Stimulated activated CD8-positive, alpha-beta memory T cell treated with anti-CD3 and anti-CD28 coated beads, Interleukin-4, amount 100 ng/mL, for 1 hour (primary cell): ENCODE measurements at places on chromosomes 12 and 14.

- DNase-seq, result no peak
Observed at GRCh38 chr14:91377700-91378652, 39.6 kb downstream of the CCDC88C start.

DNA sequence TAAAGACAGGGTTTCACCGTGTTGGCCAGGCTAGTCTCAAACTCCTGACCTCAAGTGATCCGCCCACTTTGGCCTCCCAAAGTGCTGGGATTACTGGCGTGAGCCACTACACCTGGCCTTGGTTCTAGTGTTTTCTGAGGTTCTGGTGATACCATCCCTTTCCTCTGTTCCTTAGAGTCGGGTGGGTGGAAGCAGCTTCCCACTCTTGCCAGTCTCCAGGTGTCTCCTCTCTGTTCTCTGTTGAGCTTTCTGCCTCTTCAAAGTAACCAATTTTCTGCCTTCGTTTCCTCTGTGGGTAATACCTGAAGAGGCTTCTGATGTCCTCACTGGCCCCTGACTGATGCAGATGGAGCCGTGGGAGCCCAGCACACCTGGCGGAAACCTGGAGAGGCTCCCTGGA is 53.4 kb upstream of the LHX5 start:
- no peak for DNase-seq

GRCh38 chr14:54175298-54175942 is 218.8 kb upstream of the BMP4 start:
- DNase-seq, result no peak

DNA sequence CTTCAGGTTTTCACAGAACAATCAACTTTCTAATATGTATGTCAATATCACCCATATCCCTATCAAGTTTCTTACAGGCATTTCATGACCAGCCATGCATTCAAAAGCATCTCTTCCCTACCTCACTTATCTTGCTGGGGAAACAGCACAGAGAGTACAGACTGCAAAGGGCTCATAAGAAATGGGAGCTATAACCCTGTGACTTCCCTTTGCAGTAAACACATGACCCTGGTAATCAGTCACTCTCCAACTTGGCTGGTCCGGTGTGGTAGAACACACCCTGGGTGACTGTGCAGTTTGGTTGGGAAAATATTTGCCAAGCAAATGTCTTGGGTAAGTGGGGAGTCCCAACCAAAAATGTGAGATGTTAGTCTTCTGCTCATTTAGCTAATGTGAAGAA is 49.4 kb upstream of the TMCC3 start:
- DNase-seq, result no peak

DNA sequence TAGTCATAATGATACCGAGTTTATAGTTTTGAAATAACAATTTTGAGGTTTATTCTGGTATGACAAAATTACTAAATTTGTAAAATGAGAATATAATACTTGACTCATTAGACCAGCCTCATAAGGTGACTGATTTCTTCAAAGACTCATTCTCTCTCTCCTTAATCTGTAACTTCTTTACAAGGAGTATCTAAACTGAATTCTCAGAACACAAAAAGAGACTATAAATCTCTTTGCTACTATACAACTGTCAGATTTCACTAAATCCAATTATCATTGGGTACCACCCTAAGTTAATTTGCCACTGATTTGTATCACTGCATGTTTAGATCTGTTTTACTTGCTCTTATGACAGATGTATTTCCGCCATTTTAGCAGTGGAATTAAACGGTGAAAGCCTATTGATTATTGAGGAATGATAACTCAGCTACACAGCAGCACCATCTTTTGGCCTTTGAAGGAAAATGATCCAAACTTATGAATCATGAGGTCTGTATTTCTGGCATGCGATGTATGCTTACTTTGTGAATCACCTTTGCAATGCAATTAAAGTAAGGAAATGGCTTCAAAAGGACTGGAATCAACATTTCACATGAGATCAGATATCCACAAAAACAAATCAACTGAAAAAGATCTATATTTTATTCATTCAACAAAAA is 161.2 kb downstream of the RERGL start:
- DNase-seq, result no peak

DNA sequence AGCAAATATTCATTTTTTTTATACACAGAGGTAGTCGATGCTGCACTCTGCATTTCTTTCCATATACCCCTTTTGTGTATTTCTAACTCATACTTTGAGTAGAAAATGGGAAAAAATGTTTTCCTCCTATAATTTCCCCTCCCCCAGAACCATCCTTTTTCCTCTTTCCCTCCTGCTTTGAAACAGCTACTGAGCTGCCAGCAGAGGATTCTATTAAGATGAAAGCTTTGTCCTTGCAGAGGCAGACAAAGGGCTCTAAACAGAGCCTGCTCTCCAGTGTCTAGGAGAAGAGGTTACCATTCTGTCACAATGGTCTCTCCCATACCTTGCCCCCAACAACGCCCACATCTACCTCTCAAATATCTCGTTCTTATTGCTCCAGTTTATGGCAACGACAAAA is 74.6 kb upstream of the OSBPL8 start:
- no peak for DNase-seq

GRCh38 chr14:26992403-26993115 is 394.7 kb upstream of the NOVA1 start:
- DNase-seq, result no peak

- no peak for DNase-seq
Observed at GRCh38 chr12:30989754-30990153, 63.2 kb downstream of the TSPAN11 start.

DNA sequence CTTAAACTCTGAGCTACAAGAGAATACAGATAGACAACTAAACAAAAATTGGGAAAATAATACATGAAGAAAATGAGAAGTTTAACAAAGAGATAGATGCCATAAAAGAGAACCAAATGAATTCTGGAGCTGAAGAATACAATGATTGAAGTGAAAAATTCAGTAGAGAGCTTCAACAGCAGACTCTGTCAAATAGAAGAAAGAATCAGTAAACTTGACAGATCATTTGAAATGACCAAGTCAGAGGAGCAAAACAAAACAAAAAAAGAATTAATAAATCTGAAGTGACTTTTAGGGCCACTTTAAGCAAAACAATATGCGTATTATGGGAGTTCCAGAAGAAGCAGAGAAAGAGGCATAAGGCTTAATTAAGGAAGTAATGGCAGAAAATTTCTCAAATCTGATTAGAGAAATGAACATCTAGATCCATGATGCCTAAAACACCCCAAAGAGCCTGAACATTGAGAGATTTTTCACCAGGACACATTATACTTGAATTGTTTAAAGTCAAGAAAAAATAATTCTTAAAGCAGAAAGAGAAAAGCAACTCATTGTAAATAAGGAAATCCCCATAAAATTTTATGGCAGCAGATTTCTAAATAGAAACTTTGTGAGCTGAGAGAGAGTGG is 61.0 kb upstream of the RNU6-8 start:
- DNase-seq, result no peak

DNA sequence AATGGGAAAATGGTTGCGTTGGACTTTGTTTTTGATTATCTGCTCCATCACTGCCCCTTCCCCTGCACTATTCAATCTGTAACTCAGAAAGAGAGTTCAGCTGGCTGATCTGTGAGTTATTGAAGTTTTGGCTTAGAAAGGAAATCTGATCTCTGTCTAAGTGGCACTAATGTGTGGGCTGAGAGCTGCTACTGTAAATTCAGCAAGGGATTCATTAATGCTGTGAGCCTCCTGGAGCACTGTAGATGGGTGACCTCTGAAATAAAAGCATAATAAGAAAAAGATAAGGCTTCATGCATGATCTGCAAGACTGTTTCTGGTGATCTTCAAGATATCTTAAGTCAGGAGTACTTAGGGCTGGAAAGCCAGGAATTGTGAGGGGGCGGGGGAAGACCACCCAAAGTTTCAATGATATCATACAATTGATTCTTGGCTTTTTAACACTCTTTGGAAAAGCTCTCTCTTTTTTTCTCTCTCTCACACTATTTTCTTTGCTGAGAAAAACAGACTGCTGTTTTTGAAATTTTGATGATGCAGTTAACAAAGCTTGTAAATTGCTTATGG is 101.1 kb downstream of the C12orf75 start:
- no peak for DNase-seq

- no peak for DNase-seq
Observed at GRCh38 chr14:23366426-23366921, 1.5 kb upstream of the EFS start.

- DNase-seq, result no peak
Observed at GRCh38 chr12:8629486-8630033, 16.9 kb upstream of the AICDA start.

- DNase-seq, result no peak
Observed at GRCh38 chr12:5078423-5078822, 34.7 kb downstream of the KCNA5 start.
